ENCODE measurements at places on chromosomes 12 and 14.

DNA sequence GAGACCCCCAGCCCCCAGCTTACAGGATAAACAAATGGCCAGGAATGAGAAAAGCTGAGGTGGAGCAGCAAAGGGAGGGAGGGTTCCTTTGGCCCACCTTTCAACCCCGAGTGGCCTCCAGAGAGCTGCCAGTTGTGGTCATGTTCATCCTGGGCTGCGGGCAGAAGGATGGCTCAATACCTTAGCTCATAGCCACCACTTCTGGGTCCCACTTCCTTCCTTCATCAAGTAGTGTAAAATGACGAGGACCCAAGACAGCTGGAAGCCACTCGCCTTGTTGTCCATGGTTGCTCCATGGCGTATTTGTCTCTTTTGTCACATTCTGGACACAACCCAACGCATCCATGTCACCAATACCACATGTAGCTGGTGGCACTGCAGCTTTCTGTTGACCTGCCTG is 24.2 kb downstream of the CRACR2A start:
- no peak for DNase-seq

- DNase-seq: no peak
Observed at GRCh38 chr12:46916796-46917419, 91.1 kb upstream of the SLC38A4 start.

GRCh38 chr12:92492291-92492690 is 210.5 kb upstream of the PLEKHG7 start:
- DNase-seq: no peak

- DNase-seq: no peak
Observed at GRCh38 chr12:16225692-16226091, 51.8 kb downstream of the SLC15A5 start.

DNA sequence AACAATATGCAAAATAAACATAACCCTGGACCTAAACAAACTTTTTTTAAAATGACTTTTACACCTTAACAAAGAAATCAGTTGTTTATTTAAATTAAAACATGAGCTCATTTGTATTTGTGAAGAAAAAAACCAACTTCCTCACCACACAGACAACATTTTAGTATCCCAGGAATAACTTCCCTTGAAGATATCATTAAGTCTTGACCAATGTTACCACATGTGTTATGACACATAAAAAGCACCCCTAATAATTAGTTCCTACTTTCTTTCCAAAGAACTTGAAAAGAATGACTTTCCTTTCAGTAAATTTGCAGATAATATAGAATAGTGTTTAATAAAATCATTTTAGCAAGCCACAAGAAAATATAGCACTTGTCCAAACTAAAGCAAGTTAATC is 42.4 kb downstream of the DUSP16 start:
- no peak for DNase-seq
